ENCODE measurements at places on chromosomes 3 and 15.

DNA sequence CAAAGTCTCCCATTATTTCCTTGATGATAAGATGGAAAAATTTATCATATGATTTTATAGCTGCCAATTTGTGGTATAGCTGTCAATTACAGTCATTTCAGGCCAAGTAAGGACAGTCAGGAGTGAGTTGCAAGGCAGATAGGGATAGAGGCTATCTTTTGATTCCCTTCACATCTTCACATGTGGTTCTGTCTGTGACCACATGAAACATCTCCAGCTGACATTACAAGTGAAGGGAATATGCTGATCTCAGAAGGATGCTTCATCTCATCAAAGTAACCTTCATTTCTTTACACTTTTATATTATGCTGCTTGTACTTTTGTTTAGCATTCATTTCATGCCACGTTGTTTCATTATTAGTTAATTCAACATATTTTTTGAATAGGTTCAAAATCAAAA, 136.9 kb upstream of the CFAP20DC start:
- DNase-seq = no peak

DNA sequence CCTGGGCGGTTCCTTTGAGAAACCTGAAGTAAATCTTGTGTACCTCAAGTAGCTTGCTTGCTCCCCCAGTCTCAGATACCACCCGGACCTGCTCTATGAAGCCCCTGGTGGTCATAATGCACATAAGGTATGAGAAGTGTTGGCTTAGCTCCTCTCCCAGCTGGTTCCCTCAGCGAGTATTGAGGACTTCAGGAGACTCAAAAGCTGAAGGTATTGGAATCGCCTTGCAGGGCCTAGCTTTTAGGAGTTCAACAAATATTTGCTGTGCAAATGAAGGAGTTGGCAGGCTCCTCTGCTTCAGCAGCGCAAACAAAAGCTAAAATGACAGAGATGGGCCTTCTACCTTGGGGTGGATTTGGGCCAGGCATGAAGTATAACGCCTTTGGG, 1.7 kb downstream of the CMTM8 start:
- peak; percentile 59 for DNase-seq

DNA sequence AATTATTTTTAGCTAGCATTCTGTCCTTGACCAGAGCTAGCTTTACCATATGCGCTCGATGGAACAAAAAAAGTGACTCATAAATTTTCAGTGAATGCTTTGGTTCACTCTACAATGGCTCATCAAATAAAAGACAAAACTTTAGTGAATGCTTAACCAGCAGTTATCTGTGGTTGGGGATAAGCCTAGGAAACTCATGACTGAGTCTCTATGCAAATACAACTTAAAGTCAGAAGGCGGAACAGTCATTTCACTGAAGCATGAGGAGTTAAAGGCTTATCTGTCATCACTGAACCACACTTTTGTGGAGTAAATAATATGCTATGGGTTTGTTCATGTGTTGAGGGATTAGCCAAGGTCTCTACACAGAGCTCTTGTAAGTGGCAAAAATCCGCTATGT, 308.4 kb downstream of the SQOR start:
- no peak for DNase-seq

DNA sequence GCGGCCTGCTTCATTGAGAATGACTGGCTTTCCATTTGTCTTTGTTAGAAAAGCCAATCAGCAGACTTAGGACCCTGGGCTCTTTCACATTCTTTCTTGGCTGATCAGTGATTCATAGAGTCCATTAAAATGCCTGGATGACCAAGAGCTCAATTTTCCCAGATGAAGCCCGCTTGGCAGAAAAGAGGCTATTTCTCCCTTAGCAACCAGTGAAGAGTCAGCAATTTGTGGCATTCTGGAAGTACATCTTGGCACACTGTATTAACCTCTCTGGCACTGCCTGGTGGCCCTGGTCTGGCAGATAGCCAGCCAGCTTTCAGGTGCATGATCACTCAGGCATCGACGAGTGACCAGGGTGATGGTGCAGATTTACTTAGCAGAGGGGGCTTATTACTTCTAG, 145.7 kb upstream of the PLAAT1 start:
- no peak for DNase-seq

- peak; percentile 23 for DNase-seq
These were observed 49.2 kb upstream of the P3H2 start for GRCh38 chr3:190169877-190170276.

- peak; percentile 33 for DNase-seq
These were observed 4.0 kb downstream of the CCDC33 start for GRCh38 chr15:74240002-74240568.

DNA sequence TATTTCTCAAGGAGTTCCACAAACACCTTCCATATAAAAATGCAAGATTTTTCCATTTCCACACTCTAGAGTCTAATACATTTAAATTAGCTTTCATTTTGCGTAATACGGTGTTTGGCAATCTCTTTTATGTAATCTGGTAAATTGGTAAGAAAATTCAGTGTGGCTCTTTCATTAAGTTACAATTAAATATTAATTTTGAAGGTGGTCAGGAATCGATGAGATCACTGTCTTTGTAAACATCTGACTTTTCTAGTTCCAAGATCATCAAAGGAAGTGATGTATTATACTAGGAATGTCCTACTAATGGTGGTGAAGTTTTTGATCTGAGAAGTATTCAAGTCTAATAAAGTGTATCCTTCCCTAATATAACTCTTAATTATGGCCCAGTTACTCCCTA, 1.1 kb upstream of the UTS2B start:
- DNase-seq = no peak

DNA sequence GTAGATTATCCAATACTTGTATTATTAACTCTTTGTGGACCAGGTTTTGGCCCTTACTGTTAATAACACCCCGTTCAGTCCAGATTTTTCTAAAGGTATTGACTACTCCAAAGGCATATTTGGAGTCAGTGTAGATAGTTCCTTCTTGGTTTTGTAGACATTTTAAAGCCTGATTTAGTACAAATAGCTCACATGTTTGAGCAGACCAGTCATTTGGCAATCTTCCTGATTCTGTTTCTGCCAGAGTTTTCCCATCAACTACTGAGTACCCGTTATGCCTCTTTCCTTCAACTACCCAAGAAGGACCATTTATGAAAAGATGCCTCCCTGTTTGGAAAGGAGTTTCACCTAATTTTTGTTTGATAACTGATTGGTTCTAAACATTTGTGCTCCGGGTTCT, 82.0 kb downstream of the CHCHD4 start:
- no peak for DNase-seq

DNA sequence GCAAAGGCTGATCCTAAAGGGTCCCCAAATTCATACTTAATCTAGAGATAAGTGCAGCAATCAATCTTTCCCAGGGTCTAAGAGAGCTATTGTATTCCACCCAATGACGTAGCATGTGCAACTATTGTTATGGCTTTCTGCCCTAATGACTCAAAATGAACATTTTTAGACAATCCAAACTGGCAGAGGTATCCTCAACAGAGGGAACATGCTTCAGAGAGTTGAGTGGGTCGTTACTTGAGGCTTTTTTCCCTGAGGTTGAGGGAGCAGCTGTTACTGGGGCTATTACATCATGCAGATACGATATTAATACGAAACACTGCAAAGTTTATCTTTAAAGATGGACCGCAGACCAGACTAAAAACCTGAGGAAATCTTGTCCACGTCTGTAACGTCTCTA, 278.3 kb upstream of the WNT5A start:
- no peak for DNase-seq
